ENCODE measurements at places on chromosomes 12 and 14.

DNA sequence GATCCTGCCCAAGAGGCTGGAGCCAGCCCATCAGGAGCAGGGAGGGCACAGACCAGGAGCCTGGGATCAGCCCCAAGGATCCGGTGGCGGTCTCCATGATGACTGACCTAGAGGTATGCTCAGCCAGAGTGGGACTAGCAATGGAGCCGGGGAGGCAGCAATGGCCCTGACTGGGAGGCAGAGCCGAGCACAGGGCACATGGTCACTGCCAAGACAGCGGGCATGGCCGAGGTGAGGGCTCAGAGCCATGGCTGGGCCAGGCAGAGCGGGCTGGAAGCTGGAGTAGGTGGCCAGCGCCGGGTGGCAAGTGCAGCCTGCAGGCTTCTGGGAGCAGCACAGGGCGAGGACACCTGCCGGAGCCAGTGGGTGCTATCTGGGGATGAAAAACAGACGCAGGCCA, 259.3 kb downstream of the BCL11B start:
- DNase-seq, result no peak

- no peak for DNase-seq
These were observed 178.0 kb upstream of the FKBP4 start for GRCh38 chr12:2616763-2617162.

DNA sequence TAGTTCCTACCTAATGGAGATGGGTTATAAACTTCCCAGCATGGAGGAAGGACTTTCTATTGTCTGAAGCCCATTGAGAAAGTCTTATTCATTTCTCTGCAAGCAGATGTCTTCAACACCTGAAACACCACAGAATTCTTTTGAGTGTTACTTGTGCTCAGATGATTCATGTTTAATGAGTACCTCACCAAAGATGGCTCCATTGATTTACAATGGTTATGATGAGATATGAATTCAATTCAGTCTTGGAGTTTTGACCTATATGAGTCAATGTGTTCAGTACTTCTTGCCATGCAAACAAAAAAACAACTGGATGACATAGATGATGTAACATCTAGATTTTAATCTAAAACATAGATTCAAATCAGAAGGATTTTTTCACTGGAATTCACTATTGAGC, 15.4 kb upstream of the PAWR start:
- DNase-seq, result no peak

- no peak for DNase-seq
These were observed 31.5 kb upstream of the EMP1 start for GRCh38 chr12:13164921-13165616.

- no peak for DNase-seq
These were observed 53.5 kb downstream of the IGF1 start for GRCh38 chr12:102426599-102427542.

- DNase-seq, result no peak
These were observed 4.3 kb upstream of the RAPGEF3 start for GRCh38 chr12:47762850-47763465.

GRCh38 chr12:27652174-27652763, 44.0 kb upstream of the REP15 start:
- DNase-seq, result no peak

DNA sequence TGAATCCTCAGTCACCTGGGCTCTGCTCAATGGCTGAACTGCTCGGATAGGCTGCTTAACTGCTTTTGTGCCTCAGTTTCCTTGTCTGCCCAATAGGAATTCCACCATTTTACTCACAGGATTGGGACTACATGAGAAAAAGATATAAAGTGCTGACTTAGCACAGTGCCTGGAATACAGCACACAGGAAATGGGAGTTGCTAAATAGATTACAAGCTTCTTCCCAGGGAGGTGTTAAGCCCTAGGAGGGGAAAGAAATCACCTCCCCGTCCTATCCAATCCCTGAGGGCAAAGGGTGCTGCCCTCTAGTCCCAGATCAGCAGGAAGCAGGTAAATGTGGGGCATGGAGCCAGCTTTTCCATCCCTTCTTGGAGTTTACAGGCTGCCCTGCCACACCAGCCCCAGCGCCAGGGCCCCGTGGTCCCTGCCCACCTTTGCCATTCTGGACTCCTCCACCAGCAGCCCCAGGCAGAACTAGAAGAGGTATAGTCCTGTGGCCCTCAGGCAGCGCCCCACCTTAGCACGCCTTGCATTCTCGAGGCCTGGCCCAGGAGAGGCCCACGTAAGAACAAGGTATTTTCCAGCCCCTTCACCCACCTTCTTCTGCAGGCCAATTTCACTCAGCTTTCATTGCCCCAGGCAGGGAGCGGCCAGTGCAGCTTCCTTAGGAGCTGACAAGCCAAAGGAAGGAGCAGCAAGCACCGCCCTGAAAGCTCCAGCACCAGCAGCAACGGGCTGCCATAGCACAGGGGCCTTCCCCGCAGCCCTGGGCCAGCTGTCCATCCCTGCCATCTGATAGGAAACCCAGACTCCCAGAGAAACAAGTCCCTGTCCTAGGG, 28.8 kb upstream of the RPLP0 start:
- no peak for DNase-seq

Measured in stimulated activated CD8-positive, alpha-beta memory T cell treated with anti-CD3 and anti-CD28 coated beads, Interleukin-4, amount 100 ng/mL, for 1 hour (primary cell).